Epithelial cell of esophagus (primary cell): ENCODE measurements at places on chromosomes 3 and 15.

GRCh38 chr3:31768479-31769125 is 212.5 kb downstream of the OSBPL10 start:
- DNase-seq, result peak; percentile 41

DNA sequence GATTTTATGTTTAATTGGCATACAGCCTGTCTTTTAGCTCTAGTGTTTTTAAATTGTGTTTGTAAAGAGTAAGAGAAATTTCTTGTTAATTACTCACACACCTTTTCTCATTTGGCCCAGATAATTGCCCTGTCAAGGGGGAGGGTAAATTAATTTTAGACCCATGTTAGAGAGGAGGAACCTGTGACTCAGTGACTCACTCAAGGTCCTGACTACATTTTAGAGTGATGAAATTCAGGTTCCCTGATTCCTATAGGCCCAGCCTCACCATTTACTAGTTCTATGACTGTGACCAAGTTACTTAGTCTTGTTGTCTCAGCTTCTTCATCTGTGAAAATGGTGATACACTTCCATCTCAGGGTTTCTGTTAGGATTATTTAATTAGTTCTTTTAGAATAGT is 125.2 kb upstream of the DPH6 start:
- peak; percentile 86 for DNase-seq

DNA sequence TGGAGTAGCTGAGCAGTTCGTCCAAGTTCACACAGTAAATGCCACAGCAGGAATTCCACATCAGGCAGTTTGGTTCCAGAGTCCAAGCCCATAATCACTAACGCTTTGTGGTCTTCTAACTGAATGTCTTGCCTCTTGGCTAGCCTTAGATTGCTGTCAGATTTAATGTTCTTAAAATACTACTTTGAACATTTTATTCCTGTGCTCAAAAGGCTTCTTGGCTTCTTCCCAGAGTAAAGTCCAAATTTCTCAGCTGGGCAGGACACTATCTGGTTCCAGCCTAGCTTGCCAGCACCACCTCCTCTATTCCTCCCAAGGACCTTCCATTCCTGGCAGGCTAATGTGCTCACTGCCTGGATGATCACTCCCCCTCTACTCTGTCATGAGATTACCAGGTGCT is 256.9 kb downstream of the SQOR start:
- no peak for DNase-seq

GRCh38 chr3:15804553-15805095 is 6.8 kb upstream of the ANKRD28 start:
- DNase-seq, result no peak

DNA sequence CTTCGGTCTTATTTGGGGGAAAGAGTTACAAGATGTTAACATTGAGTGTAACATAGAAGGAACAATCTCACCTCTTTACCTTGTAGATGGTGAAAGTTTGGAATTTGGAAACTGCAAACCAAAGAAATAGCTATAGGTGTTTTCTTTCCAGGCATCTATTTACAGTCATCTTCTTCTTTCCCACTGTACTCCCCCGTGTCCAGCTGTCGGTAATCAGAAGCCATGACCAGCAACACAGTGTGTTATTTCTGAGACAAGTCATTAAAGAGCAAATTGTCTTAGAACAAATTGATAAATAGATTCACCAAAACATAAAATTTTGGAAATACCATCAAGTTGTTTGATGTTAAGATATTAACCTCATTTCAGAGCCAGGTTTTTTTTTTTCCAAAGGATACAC is 590.5 kb upstream of the NAALADL2 start:
- no peak for DNase-seq

DNA sequence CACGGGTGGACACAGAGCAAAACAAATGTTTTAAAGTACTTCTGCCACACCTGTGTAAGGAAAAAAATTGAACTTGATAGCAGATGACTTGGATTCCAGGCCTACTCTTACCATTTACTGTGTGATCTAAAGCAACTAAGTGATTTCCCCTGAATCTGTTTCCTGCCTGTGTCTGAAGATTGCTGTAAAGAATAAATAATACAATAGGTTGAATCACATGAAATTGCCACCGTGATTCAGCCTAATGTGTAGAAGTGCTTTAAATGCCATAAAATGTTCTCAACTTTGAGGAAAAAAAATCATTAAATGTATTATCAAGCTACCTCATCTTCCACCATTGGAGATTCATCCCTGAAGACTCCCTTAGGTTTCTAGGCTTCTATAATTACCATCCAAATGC is 27.6 kb upstream of the NUDT16 start:
- DNase-seq, result no peak
